Dermis blood vessel endothelial cell (primary cell): ENCODE measurements at places on chromosomes 2 and 18. TPM values are rescaled to one million over a fixed set of nuclear protein-coding genes. Genes with fewer than 3 reads are reported as not detected.

MATN3 gene
- 1.2 and 1.3 TPM in 2 replicates for total RNA-seq

GLI2 gene
- total RNA-seq = 0.34 TPM in 1 of 2 replicates, not detected in the other

CD207 gene
- not detected in 2 replicates for total RNA-seq

SAG gene
- total RNA-seq = 0.19 TPM in 1 of 2 replicates, not detected in the other

ALPG gene
- 0.05 TPM in 1 of 2 replicates, not detected in the other for total RNA-seq

OR6B2 gene
- total RNA-seq = not detected in 2 replicates

SCG2 gene
- total RNA-seq = under 0.01 and 0.05 TPM in 2 replicates

NAT8 gene
- not detected in 2 replicates for total RNA-seq

CNRIP1 gene
- 45.3 and 52.3 TPM in 2 replicates for total RNA-seq

IER3IP1 gene
- total RNA-seq = 19.4 and 28.4 TPM in 2 replicates

COL4A3 gene
- total RNA-seq = under 0.01 TPM in 2 replicates

CD28 gene
- under 0.01 and 0.05 TPM in 2 replicates for total RNA-seq

VAMP5 gene
- total RNA-seq = 45.3 and 132 TPM in 2 replicates

STAM2 gene
- total RNA-seq = 28.9 and 30.6 TPM in 2 replicates

DYSF gene
- total RNA-seq = 145 and 268 TPM in 2 replicates

EPB41L3 gene
- total RNA-seq = 38.1 and 42.1 TPM in 2 replicates

PLCD4 gene
- 1.7 and 4.7 TPM in 2 replicates for total RNA-seq

GRB14 gene
- 0.51 and 2.3 TPM in 2 replicates for total RNA-seq

ADGRF3 gene
- 0.84 TPM in 1 of 2 replicates, not detected in the other for total RNA-seq

FHOD3 gene
- 0.14 and 0.34 TPM in 2 replicates for total RNA-seq

CDH20 gene
- under 0.01 TPM in 1 of 2 replicates, not detected in the other for total RNA-seq

GMCL1 gene
- 12.1 and 13.6 TPM in 2 replicates for total RNA-seq

GBX2 gene
- total RNA-seq = 0.34 and 1.1 TPM in 2 replicates

C2orf81 gene
- total RNA-seq = 0.14 and 0.17 TPM in 2 replicates

RBFA gene
- total RNA-seq = 17.2 and 40.3 TPM in 2 replicates

RNF181 gene
- 151 and 208 TPM in 2 replicates for total RNA-seq

LOXHD1 gene
- total RNA-seq = under 0.01 and 0.05 TPM in 2 replicates

CDH19 gene
- not detected in 2 replicates for total RNA-seq

ELOA2 gene
- not detected in 2 replicates for total RNA-seq

ANKRD62 gene
- not detected in 2 replicates for total RNA-seq

MAP3K20 gene
- 31.5 and 41.5 TPM in 2 replicates for total RNA-seq

ALLC gene
- not detected in 2 replicates for total RNA-seq

MDH1B gene
- total RNA-seq = 0.33 TPM in 1 of 2 replicates, not detected in the other

DCTN1 gene
- 160 and 207 TPM in 2 replicates for total RNA-seq

RBM43 gene
- 2.0 and 4.2 TPM in 2 replicates for total RNA-seq

OTOS gene
- not detected in 2 replicates for total RNA-seq

GKN1 gene
- not detected in 2 replicates for total RNA-seq

LINC00305 gene
- 0.14 TPM in 1 of 2 replicates, not detected in the other for total RNA-seq

SERPINB10 gene
- total RNA-seq = not detected in 2 replicates

ANTXR1 gene
- 0.42 and 0.68 TPM in 2 replicates for total RNA-seq

ERCC3 gene
- 45.6 and 49.2 TPM in 2 replicates for total RNA-seq

CFAP65 gene
- not detected in 2 replicates for total RNA-seq

PTPRN gene
- 0.17 TPM in 1 of 2 replicates, not detected in the other for total RNA-seq

ABCG8 gene
- total RNA-seq = not detected in 2 replicates

IL36RN gene
- not detected in 2 replicates for total RNA-seq

DUSP2 gene
- 0.34 and 0.98 TPM in 2 replicates for total RNA-seq

CDKL4 gene
- 0.51 and 0.98 TPM in 2 replicates for total RNA-seq

PROKR1 gene
- total RNA-seq = under 0.01 TPM in 1 of 2 replicates, not detected in the other

STARD6 gene
- total RNA-seq = 0.09 TPM in 1 of 2 replicates, not detected in the other

ZNF519 gene
- 2.6 and 5.4 TPM in 2 replicates for total RNA-seq

CERKL gene
- total RNA-seq = not detected in 2 replicates
